AG09309 (cell line): ENCODE measurements at places on chromosomes 7 and 10.

DNA sequence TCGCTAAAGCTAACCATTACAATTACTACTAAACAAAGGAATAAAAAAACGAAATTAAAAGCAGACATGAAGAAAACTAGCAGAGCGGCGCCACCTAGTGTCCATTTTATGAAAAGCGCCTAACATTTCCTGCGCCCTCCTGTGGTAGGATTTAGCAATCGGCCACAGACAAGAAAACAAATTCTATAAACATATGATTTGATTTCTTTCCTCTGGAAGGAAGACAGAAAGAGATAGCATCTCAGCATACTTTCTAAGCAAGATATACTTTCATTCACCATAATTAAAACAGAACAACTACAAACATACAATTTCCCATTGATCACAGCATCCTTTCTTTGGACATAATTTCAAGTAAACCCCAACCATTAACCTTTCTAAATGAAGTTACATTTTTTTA lies 337.7 kb upstream of the NPVF start:
- DNase-seq: peak; percentile 29

GRCh38 chr7:145986248-145986874 lies 130.2 kb upstream of the CNTNAP2 start:
- no peak for DNase-seq

DNA sequence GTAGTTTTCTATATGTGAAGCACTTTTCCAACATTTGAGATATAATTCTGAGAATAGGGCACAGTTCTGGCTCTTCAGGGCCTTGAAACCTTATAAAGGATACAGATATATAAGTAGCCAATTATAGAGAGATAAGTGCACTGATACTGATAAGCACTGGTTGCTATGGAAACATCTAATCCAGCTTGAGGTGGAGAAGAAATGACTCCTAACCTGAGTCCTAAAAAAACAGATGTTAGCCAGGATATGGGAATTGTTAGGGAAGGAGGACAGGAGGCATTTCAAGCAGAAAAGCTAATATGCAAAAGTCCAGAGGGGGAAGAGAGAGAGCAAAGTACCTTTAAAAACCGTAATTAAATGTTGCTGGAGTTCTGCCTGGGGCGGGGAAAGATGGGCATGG lies 30.8 kb downstream of the STRIP2 start:
- no peak for DNase-seq

- DNase-seq: no peak
Measured at GRCh38 chr7:69782917-69783684, 184.8 kb downstream of the AUTS2 start.

DNA sequence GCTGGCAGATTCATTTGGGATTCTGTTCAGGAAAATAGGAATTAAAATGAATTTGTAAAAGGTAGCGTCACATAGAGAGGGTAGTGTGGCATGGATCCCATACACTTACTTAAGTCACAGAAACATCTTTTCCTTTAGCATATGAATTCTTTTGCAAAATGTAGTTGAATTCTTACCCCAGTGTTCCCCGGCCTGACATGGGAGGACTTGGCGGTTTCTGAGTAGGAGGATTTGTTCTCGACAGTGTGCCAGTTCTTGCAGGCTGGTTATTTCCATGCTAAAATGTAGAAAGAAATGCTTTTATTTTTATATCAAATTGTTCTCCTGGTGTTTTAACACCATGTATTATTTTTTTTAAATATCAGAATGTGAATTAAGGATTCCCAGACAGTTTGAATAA lies 72.6 kb downstream of the PDSS1 start:
- no peak for DNase-seq

GRCh38 chr10:28284126-28284525 lies 18.7 kb downstream of the MPP7 start:
- DNase-seq: no peak

- DNase-seq: no peak
Measured at GRCh38 chr7:114931656-114932011, 9.7 kb downstream of the MDFIC start.

GRCh38 chr10:110646417-110647135 lies 2.4 kb downstream of the RBM20 start:
- no peak for DNase-seq

GRCh38 chr10:49255883-49256282 lies 43.1 kb upstream of the C10orf71 start:
- no peak for DNase-seq

- no peak for DNase-seq
Measured at GRCh38 chr10:109784236-109784635, 139.1 kb downstream of the XPNPEP1 start.

GRCh38 chr7:140640727-140641523 lies at the start of gene DENND2A:
Gene DENND2A (minus strand): TSS chr7:140640813. CDS start chr7:140602397, 38,416 bp downstream.
- no peak for DNase-seq

DNA sequence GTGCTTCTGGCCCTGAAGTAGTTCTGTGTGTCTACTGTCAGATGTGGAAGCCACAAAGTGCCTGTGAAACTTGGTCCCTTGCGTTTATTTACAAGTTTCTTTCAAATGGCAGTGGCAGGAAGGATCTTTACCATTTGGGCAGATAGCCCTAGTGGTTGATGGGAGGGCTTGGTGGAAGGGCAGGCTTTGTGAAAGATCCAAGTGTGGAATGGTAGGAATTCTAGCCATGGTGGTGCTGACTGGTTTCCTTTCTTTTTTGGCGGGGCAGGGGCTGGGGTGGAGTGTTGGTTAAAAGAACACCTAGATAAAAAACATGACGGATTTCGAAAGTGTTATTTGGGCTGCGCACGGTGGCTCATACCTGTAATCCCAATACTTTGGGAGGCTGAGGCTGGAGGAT lies 27.0 kb downstream of the AUTS2 start:
- DNase-seq: no peak

- no peak for DNase-seq
Measured at GRCh38 chr7:54252256-54253035, 289.7 kb upstream of the VSTM2A start.

DNA sequence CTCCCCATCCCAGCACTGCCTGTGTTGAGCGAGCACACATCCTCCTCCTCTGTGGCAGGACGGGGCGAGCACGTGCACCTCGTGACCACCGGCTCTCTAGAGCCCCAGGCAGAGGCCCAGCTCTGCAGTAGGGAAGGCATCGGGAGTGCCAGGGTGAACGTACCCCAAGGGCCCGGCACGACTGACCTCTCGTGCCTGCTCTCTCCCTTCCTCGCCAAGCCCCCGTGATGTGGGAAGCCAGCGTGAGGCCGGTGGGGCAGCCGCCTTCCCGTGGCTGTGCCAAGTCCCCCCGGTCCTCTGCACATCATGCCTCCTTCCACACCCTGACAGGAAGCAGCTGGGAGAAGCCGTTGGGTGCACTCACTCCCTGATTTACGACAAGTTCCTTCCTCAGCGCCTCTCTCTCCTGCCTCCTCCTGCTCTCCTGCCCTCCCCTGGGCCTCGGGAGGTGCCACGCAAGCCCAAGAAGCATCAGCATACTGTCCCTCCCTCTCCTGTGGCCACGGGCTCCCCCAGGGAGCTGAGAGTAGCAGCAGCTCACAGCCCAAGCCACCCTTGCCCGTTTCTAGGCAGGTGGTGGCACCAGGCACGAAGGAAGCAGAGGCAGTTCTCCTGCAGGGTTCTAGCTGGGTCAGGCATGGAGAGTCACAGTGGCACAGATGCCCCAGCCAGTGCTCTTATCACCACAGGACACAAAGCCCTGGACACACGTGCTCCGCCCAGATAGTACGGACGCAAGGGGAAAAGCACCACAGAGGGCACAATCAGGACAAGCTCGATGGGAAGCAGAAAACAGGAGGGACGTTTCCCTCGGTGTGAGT lies 47.0 kb downstream of the AMZ1 start:
- DNase-seq: no peak

- DNase-seq: no peak
Measured at GRCh38 chr10:124019886-124020797, 73.3 kb downstream of the CHST15 start.

- no peak for DNase-seq
Measured at GRCh38 chr10:33195608-33196376, 138.7 kb downstream of the NRP1 start.

GRCh38 chr10:7819121-7819460 lies 786 bp downstream of the TAF3 start:
- no peak for DNase-seq

DNA sequence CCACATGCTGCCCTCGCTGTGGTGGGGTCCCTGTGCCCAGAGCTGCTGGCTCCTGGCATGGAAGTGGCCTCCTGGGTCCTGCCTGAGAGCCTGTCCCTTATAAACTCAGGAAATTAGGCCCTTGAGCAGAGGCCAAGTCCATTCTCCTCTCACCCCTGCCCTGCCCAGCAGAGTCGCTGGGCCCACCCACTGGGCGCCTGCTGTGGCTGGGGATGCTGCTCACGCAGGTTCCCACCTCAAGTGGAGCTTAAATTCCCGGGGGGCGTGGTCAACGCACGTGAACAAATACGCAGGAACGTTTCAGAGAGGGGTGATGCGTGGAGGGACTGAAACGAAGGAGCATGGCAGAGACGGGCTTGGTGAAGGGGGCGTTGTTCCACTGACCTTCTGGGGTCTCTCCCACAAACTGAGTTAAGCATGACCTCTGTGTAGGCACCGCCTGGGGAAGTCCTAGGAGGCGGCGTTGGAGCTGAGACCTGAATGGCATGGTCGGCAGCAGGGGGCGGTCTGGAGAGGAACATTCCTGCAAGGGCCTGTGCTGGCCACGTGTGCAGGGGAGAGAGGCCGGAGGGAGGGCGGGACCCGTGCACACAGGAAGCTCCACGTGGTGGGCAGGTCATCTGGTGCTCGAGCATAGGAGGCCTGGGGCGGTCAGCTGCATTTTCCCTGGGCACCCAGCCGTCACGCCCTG lies 27.9 kb downstream of the FAM20C start:
- DNase-seq: no peak

DNA sequence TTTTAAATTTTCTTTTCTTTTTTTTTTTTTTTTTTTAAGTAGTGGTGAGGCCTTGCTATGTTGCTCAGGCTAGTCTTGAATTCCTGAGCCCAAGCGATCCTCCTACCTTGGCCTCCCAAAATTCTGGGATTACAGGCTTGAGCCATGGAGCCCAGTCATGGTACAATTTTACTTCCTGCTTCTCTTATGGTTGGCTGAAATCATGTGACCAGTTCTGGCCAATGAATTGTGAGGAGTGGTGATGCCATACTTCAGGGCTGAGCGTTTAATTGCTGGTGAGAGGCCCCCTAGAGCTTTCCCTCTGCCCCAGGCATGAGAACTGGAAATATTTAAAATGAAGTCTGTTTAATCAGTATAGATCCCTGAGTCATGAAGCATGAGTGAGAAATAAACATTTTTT lies 22.2 kb upstream of the BAIAP2L1 start:
- DNase-seq: no peak

DNA sequence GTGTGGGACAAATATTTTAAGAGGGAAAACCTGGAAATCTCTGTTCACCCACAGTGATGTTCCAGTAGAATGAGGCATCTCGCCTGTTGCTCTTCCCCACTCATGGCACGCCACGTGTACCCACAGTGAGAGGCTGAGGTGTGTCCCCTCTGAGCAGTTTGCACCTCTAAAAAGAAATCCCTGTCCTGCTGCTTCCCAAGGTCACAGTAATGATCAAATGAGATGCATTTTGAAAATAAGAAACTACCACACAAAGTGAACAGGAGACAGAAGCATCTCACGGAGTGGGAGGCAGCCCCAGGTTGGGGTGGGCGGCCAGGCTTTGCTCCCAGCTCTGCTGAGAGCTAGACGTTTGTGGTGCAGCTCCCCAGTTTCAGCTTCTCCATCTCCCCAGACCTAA lies 12.4 kb upstream of the ZNF777 start:
- no peak for DNase-seq

DNA sequence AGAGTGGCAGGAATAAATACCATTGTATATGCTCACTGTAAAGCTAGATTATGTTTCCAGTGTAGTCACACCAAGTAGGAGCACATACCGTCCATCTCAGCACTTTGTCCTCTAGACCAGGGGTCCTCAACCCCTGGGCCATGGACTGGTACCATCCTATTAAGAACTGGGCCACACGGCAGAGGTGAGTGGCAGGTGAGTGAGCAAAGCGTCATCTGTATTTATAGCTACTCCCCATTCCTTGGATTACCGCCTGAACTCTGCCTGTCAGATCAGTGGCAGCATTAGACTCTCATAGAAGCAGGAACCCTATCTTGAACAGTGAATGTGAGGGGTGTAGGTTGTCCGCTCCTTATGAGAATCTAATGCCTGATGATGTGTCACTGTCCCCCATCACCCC lies 735.3 kb downstream of the MAGI2 start:
- DNase-seq: no peak

GRCh38 chr10:60877777-60878120 lies 66.2 kb downstream of the RHOBTB1 start:
- DNase-seq: no peak

DNA sequence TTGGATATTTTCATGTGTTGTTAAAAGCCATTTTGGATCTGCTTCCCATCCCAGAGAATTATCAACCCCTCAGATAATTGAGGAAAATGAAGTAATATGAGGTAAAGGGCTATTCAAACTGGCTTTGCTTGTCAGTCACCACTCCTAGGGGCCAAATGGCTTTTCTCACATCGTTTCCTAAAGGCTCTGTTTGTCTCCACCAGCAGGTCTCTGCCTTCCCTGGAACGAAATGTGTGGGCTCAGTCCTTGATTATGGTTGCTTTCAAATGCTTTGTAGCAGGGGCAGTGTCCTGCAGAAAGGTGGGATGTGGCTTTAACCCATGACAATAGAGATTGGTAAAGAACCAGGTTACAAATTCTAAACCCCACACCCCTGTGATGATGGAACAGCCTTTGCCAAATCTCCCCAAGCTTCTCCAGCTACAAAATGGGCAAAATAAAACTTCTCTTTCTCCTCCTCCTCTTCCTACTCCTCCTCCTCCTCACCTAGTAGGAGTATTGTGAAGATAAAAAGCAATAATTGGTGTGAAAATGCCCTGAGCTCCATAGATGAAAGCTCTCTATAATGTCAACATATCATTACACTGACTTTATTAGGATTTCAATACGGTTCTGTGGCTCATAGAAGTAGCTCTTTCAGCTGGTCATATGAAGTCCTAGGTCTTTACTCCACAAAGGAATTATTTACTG lies 127.6 kb downstream of the CHN2 start:
- DNase-seq: no peak

DNA sequence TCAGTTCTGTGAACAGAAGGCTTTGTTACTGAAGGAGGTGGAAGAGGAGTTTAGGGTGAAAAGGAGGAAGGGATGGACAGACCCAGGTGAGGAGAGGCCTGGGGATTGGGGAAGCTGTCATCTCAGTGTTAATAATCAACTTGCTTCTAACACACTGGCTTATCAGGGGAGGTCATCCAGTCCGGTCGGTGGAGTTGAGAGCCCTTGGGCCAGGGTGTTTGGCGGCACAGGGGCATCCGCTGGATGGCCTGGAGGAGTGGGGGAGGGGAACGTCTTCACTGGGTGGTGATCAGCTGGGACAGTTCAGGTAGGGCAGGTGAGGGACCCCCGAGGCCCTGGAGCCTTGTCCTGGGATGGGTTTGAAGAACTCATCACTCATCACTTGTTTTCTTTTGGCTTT lies 33.9 kb downstream of the SHH start:
- DNase-seq: no peak

GRCh38 chr7:156582591-156583123 lies 57.9 kb upstream of the RNF32 start:
- no peak for DNase-seq

GRCh38 chr10:92327445-92328433 lies 36.8 kb downstream of the MARCHF5 start:
- no peak for DNase-seq
